ENCODE measurements at places on chromosomes 1 and 21. TPM values are rescaled to one million over a fixed set of nuclear protein-coding genes. Genes with fewer than 3 reads are reported as not detected.

DNA sequence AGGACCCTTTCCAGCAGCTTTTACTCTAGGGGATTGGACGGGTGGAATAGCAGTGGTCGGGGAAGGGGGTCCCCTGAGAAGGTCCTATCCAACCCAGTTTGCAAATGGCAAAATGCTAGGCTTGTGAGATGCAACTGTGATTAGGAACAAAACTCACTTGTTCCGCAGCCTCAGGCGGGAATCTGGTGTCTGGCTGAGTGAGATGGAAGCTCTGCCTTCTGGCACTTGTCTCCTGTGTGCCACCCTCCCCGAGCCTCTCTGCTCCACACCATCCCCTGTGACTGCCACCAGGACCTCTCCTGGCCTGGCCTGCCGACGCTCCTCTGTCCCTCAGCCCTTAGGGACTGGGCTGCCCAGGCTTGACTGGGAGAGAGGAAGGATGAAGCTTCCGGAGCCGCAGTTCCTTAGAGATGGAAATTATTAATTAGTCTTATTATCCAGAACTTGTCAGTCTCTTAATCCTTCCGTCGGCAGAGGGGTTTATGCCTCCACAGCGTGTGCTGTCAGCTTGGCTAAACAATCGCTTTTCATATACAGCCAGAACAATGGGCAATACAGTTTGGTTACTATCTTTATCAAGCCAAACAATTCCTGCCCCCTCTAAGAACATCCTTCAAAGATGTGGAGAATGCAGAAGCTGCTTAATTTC, 292.8 kb upstream of the VAMP3 start:
- H3K27ac ChIP-seq, result no peak overlapping the region
- H3K4me3 ChIP-seq, result no peak overlapping the region
- no peaks in the 10 kb centered on the region for H3K36me3 ChIP-seq
- no peaks in the 10 kb centered on the region for H3K4me1 ChIP-seq
- DNase-seq, result no peak

DNA sequence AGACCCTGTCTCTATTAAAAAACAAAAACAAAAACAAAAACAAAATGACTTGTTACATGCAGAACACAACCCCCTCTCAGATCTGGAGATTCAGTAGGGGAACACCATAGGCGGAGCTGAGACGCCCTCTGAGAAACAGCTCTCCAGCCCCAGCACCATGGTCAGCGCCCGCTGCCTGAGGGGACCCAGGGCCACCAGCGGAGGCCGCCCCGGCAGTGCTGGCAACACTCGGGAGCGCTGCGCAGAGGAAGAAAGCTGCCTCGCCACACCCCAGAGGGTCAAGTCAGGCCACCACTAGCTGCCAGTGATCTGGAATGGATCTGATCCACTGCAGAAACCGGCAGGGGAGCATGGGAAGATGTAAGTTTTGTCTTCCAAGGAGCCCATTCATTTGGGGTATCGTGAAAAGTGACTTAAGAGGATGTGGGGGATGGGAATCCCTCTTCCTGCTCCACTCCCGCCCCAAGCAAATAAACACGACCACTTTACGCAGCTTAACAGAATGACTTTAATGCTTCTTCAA, 3.1 kb downstream of the ACTA1 start:
- H3K36me3 ChIP-seq, result no peaks in the 10 kb centered on the region
- peak overlapping the region; percentile 77 for H3K4me3 ChIP-seq
- H3K27me3 ChIP-seq, result peaks cover 62% of the 10 kb centered on the region
- no peak for DNase-seq

- DNase-seq, result no peak
- no peak overlapping the region for H3K4me3 ChIP-seq
- peaks cover 34% of the 10 kb centered on the region for H3K27me3 ChIP-seq
- H3K36me3 ChIP-seq, result no peaks in the 10 kb centered on the region
Measured at GRCh38 chr1:178086294-178086693, 7.6 kb upstream of the RASAL2 start.

- peaks cover 25% of the 10 kb centered on the region for H3K36me3 ChIP-seq
- H3K4me1 ChIP-seq, result peaks cover 21% of the 10 kb centered on the region
- H3K4me3 ChIP-seq, result peak overlapping the region; percentile 1
- no peaks in the 10 kb centered on the region for H3K27me3 ChIP-seq
- no peak for DNase-seq
Measured at GRCh38 chr1:226990133-226990716, 50.1 kb downstream of the COQ8A start.

GRCh38 chr21:29064850-29065481, 8.5 kb downstream of the CCT8 start:
- H3K27me3 ChIP-seq, result no peaks in the 10 kb centered on the region
- H3K4me1 ChIP-seq, result peaks cover 12% of the 10 kb centered on the region
- H3K27ac ChIP-seq, result peak overlapping the region; percentile 61

DNA sequence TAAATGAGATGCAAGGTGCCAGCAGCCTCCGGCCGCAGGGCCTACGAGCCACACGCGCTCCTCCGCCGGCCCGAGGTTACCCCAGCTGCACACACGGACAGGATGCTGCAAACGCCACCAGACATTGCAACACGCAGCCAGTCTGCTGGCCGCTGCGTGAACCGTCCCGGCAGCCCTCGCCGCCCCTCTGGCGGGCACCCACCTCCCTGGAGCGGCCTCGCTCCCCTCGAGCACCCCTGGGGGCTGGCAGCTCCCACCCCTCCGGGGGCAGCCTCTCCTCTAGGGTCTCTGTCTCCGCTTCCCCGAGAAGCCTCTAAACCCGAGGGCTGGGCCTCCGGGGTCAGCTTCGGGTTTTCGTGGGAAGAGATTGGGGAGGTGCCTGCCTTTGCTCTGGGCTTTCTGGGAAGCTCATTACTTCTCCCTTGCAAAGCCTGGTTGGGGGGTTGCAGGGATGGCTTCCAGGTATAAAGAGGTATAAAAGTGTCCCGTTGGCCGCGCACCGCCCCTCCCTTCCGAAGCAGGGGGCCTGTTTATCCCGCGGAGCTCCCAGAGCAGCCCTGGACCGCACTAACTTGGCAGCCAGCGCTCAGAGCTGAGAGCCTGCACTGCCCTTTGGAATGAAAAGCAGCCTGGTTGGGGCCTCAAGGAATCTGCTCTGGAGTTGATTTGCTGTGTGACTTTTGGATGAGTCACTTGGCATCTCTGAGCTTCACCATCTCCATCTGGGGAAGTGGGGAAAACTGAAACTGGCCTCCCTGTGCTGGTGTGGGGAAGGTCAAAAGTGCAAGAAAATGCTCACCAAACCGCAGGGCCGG, 21.8 kb downstream of the DHRS3 start:
- DNase-seq, result no peak
- H3K27ac ChIP-seq, result no peak overlapping the region
- H3K4me1 ChIP-seq, result peaks cover 13% of the 10 kb centered on the region
- H3K4me3 ChIP-seq, result peak overlapping the region; percentile 49
- no peaks in the 10 kb centered on the region for H3K36me3 ChIP-seq

- peaks cover 6% of the 10 kb centered on the region for H3K27me3 ChIP-seq
- peak overlapping the region; percentile 26 for H3K4me3 ChIP-seq
- DNase-seq, result no peak
- H3K4me1 ChIP-seq, result peaks cover 14% of the 10 kb centered on the region
Measured at GRCh38 chr1:211527006-211527405, 35.0 kb upstream of the RD3 start.

KCNT2 gene
- not detected for total RNA-seq

PLEKHM2 gene
- total RNA-seq, result 105 TPM

Data from activated B cell treated with CpG ODN at 0.5 μM for 24 hours (primary cell).